Pons (tissue), 1 donor: ENCODE measurements at places on chromosomes 16 and 17.

GRCh38 chr17:78258323-78259191 lies 27.1 kb downstream of the TMEM235 start:
- DNase-seq = no peak

DNA sequence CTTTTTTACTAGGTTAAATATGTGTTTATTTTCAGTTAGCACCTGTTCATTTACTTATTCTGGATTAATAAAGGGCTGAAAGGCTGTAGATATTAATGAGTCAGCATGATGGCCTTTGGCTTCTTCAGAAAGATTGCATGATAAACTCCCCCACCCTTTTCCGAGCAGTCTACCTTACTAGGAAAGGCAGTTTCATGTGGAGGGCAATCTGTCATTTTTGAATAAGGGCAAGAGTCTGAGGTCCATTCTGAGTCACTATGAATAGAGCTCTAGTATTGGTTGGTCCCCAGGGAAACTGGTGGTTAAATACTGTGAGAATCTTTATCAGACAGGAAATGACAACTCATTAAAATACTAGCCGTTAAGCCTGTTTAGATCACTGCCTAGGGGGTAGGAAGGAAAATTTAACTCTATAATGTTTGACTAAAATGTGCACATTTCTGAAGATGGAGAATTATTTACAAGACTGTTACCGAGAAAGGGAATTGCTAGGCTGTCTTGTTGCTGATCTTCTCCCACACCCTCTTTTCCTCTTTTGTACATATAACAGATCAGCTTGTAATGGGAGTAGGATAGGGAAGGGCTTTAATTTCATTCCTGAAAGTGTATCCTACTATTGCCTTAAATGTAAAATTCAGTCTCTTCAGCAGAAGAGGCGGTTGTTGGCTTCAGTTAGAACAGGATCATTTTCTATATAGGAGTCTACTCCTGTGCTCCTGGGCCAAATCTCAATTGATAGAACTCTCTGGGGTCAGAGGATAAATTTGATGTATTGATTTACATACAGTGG lies 63.3 kb downstream of the TUBD1 start:
- DNase-seq = no peak

DNA sequence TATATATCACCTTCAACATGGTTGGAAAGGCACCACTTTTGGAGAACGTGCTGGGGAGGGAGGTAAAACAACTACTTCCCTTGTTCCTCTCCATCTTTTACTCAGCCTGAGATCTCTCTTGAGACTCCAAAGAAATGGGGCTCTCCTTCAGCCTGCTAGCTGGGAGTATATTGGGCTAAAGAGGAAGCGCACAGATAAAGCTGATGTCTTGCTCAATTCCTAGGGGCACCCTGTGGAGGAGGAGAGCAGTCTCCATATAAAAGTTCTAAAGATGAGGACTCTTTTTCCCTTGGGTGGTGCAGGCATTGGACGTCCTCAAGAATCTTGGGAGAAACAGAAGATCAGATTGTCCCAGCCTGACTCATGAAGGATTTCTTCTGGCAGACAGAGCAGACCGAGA lies 4.6 kb upstream of the ETV4 start:
- DNase-seq = no peak

DNA sequence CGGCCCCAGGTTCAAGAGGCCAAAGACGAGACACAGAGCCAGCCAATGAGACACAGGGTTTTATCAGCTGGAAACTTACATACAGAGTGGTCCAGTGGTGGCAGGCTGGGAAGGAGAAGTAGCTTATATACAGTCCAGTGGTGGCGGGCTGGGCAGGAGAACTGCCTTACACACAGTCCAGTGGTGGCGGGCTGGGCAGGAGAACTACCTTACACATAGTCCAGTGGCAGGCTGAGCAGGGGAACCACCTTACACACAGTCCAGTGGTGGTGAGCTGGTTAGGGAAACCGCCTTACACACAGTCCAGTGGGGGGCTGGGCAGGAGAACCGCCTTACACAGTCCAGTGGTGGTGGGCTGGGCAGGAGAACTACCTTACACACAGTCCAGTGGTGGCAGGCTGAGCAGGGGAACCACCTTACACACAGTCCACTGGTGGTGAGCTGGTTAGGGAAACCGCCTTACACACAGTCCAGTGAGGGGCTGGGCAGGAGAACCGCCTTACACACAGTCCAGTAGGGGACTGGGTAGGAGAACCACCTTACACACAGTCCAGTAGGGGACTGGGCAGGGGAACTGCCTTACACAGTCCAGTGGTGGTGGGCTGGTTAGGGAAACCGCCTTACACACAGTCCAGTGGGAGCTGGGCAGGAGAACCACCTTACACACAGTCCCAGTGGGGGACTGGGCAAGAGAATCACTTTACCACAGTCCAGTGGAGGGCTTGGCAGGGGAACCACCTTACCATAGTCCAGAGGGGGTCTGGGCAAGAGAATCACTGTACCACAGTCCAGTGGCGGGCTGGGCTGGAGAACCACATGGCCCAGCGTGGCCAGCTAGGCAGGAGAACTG lies 90.9 kb downstream of the GAS7 start:
- no peak for DNase-seq

DNA sequence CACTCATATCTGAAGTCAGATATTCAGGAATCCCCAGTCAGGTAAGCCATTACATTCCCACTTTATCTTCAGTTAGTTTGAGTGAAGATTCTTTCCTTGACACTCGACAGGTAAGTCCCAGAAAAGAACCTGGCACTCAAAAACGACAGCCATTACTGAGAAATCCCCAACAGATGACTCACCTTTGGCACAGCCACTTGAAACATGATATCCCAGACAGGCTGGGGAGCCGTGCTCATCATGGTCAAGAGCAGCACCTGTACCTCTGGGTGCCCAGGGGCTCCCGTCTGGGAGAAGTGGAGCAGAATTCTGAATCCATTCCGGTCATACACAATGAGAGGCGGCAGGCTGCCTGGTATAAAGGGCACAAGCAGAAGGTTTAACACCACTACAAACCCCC lies 16.8 kb upstream of the COG7 start:
- no peak for DNase-seq

DNA sequence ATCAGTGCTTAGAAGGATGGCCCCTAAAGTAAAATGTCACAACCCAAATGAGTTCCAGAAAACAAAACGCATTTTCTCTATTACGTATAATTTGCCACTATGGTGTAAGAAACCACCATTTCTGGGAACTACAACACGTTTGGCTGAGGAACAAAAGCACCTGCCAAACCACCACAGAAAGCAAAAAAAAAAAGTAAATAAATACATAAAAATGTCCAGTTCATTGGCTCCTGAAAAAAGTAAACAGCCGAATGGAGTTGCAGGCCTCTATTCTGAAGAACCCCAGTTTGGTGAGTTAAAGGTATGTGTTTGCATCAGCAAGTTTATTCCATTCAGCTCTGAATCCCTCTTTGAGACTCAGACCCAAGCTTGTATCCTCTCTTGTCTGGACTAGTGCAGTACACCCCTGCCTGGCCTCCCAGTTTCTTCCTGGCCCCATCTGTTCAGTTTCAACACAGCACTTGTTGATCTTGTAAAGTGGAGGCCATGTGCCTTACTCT lies 36.9 kb downstream of the ERN1 start:
- no peak for DNase-seq
